ENCODE measurements at places on chromosomes 6 and 20.

GRCh38 chr6:11613336-11613735, 75.8 kb downstream of the TMEM170B start:
- no peak for DNase-seq

DNA sequence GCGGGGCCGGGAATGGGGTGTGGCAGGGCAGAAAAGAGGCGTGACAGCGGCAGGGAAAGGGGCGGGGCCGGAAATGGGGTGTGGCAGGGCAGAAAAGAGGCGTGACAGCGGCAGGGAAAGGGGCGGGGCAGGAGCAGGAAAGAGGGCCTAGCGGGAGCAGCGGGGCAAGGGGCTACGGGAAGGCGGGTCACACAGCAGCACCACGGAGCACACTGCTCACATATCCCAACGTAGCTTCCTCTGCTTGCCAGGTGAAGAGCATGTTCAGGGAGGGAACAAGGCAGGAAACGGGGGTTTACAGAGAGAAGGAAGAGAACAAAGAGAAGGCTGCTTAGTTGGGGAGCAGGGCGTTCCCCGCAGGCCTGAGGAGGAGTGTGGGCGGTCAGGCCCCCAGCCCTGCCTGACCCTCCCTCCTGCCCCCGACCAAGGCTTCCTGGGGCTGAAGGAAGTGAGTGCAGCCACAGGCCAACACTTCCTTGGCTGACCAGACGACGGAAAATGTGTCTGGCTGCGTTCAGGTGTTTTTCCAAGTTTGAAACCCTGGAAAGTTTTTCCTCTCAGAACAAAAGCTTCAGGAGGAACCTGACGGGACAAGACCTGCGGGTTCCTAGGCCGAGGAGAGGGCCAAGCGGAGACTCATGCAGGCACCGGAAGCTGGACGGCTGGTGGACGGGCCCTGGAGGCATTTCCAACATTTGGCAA, 13.8 kb downstream of the UCKL1 start:
- no peak for DNase-seq

- no peak for DNase-seq
Observed at GRCh38 chr20:21189761-21190523, 64.1 kb downstream of the KIZ start.

DNA sequence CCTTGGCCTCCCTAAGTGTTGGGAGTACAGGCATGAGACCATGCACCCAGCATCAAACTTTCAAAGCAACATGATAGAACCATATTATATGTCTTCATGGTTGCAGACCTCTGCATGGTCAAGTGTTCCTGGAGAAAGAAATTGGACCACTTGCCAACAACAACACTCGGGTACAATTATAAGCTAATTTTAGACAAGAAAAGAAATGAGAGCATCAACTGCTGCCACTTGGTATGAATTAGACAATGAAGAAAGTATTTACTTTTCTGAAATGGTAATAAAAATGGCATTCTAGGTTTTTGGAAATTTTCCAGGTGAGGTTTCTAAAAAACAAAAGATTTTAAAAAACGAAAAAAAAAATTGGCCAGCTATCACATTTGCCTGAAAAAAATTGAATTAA, 7.7 kb upstream of the PM20D2 start:
- no peak for DNase-seq

- DNase-seq, result no peak
Observed at GRCh38 chr6:122753000-122753687, 26.4 kb upstream of the FABP7 start.

GRCh38 chr6:168100011-168100802, 21.2 kb upstream of the FRMD1 start:
- DNase-seq, result no peak

DNA sequence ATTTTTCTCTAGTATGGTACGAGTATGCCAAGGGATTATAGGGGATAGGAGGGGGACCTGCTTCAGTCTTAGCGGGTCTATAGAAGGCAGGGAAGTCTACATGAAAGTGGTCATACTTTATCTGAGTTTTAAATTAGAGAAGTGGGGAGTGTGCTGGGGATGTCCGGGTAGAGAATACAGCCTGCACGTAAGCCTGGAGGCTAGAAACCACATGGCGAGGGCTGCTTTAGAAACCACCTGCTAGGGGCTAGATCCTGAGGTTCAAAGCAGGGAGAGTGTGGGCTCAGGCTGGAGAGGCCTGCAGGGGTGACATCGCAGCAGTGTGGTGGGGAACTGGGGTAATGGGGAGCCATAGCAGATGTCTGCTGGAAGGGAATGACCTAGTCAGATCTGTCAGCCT, 85.2 kb downstream of the VEGFA start:
- DNase-seq, result no peak

- no peak for DNase-seq
Observed at GRCh38 chr20:46304852-46305251, 3.4 kb downstream of the CDH22 start.

DNA sequence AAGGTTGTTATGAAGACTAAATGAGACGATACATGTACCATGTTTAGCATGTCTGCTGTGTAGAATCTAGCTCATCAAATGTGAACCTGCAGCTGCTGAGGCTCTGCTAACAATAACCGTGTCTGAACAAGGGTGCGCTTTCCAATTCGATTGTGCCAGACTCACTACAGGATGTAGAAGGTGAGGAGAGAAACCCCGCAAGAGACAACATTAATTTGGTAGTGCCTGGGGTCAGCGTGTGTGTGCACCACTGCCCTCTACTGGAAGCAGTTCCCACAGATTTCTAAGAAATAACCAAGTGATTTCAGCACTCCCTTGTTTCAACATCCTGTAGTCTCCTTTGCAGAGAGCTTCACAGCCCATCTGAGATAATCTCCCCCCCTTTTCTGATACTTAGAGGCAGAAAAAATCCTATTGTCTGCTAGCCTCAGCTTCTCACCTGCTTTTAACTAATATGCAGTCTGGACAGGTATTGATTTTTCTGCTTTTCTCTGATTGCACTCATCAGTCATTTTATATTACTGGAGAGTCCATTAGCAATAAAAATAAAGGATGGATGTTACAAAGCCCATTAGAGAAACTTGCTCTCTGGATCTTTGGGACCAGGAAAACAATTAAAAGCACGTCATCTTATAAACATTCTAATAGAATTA, 96.7 kb upstream of the BACH2 start:
- DNase-seq, result peak; percentile 61

- DNase-seq, result peak; percentile 51
Observed at GRCh38 chr6:30591008-30591407, 19.8 kb downstream of the ABCF1 start.

GRCh38 chr20:24971376-24972101, 21.0 kb downstream of the APMAP start:
- no peak for DNase-seq

GRCh38 chr6:166541366-166541765, 45.1 kb downstream of the RAMACL start:
- no peak for DNase-seq
